ENCODE measurements at places on chromosomes 5 and 9.

- no peak for DNase-seq
Observed at GRCh38 chr9:7315116-7315515, 484.5 kb downstream of the DMAC1 start.

GRCh38 chr5:94884311-94884710 is 265.8 kb downstream of the SLF1 start:
- no peak for DNase-seq

GRCh38 chr9:127999461-127999860 is 18.7 kb upstream of the EEIG1 start:
- no peak for DNase-seq

GRCh38 chr9:8382777-8383527 is 583.4 kb upstream of the DMAC1 start:
- DNase-seq = no peak

GRCh38 chr5:61651195-61651594 is 319.1 kb downstream of the ZSWIM6 start:
- DNase-seq = no peak

DNA sequence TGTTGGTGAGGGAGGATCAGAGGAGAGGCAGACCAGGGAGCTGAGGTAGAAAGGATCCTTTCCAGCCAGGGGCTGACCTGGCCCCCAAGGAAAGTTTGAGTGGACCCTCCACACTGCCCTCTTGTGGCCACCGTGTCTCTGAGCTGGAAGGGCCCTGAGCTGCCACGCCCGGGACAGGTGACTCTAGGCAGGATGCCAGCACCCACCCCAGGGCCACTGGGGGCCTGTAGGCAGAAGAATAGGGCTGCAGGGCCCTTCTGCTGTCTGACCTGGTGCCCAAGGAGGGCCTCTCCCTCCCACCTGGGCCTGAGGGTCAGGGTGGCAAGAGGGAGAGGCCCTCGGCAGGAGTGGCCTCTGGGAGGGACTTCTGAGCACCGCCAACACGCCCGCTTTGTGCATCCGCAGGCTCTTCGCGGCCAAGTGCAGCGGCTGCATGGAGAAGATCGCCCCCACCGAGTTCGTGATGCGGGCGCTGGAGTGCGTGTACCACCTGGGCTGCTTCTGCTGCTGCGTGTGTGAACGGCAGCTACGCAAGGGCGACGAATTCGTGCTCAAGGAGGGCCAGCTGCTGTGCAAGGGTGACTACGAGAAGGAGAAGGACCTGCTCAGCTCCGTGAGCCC is 76.8 kb downstream of the LMX1B start:
- peak; percentile 65 for DNase-seq

Data from CD4-positive, alpha-beta T cell (primary cell).